ENCODE measurements at places on chromosomes 6 and 20. TPM values are rescaled to one million over a fixed set of nuclear protein-coding genes. Genes with fewer than 3 reads are reported as not detected.

DNA sequence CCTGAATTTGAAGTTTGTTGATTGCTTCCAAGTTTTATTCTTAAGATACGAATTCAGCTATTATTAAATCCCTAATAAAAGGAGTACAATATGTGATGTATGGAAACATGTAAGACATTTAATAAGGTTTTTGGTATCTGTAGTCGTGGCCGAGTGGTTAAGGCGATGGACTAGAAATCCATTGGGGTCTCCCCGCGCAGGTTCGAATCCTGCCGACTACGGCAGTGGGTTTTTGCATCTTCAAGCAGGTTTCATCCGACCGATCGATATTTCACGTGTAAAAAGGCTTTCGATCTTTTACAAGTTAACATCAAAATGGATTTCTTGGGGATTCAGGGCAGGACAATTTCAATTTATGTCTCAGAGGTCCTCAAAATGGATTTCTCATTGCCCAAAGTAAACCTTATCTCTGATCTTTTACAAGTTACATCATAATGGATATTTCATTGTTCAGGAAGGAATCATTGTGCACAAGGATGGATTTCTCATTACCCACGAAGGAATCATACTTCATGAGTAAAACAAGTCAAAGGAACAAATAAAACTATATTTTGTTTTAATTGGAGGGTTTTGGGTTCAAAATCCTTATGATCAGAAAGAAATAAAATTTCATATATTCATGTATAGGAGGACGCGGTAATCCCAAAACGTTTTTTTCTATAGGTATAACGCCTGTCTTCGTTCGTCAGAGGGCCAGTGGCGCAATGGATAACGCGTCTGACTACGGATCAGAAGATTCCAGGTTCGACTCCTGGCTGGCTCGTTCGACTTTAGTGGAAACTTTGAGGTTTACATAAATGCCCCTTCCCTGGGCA, 37.3 kb upstream of the BTN3A2 start:
- peak overlapping the region; percentile 76 for H3K27ac ChIP-seq
- peaks cover 60% of the 10 kb centered on the region for H3K4me1 ChIP-seq
- peak; percentile 80 for DNase-seq
- H3K27me3 ChIP-seq, result peaks cover 26% of the 10 kb centered on the region

GRCh38 chr6:156880913-156881312, 103.7 kb downstream of the ARID1B start:
- peaks cover 7% of the 10 kb centered on the region for H3K4me1 ChIP-seq
- H3K27ac ChIP-seq, result no peak overlapping the region
- DNase-seq, result no peak
- no peaks in the 10 kb centered on the region for H3K36me3 ChIP-seq
- no peaks in the 10 kb centered on the region for H3K27me3 ChIP-seq
- no peak overlapping the region for H3K4me3 ChIP-seq

- H3K4me1 ChIP-seq, result no peaks in the 10 kb centered on the region
- no peak for DNase-seq
Measured at GRCh38 chr20:1892119-1892385, 3.2 kb upstream of the SIRPA start.

The MYLK2 gene
- total RNA-seq, result 0.89 TPM

The HSPA1L gene
- 3.1 TPM for total RNA-seq

The TINAG gene
- not detected for total RNA-seq

The SNAP25 gene
- not detected for total RNA-seq

Data from activated CD8-positive, alpha-beta T cell treated with anti-CD3 and anti-CD28 coated beads, Interleukin-2, amount 10 ng/mL, durations not matched to agents 7 days and 5 days (primary cell).